ENCODE measurements at places on chromosomes 2 and 18. TPM values are rescaled to one million over a fixed set of nuclear protein-coding genes. Genes with fewer than 3 reads are reported as not detected.

DNA sequence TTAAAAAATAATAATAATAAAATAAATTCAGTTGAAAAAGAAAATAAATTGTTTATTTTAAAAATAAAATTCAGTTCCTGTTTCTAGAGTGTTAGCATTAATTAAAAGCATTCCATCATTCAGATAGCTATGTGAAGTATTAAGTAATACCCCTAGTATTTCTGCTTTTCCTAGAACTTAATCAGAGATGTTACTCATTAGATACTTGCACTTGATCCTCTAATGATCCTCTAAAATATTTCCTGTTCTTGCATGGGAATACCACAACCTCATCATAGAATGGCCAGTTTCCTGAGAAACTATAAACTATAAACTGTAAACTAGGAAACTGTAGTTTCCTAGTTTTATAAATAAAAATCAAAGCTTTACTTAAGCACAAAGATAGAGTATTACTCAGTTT, 11.1 kb upstream of the CNNM3 start:
- no peak overlapping the region for H3K4me3 ChIP-seq
- no peaks in the 10 kb centered on the region for H3K4me1 ChIP-seq
- no peaks in the 10 kb centered on the region for H3K27me3 ChIP-seq
- no peak for DNase-seq

FNDC4 gene
- total RNA-seq = 5.3 TPM

- no peak overlapping the region for H3K27ac ChIP-seq
- H3K36me3 ChIP-seq = no peaks in the 10 kb centered on the region
- no peaks in the 10 kb centered on the region for H3K27me3 ChIP-seq
- peaks cover 28% of the 10 kb centered on the region for H3K4me1 ChIP-seq
- DNase-seq = no peak
These were observed 177.8 kb upstream of the HAAO start for GRCh38 chr2:42970151-42970550.

GRCh38 chr18:66124394-66124793, 373.6 kb downstream of the CDH7 start:
- H3K27ac ChIP-seq = no peak overlapping the region
- H3K4me1 ChIP-seq = no peaks in the 10 kb centered on the region
- H3K27me3 ChIP-seq = no peaks in the 10 kb centered on the region
- no peak for DNase-seq
- H3K4me3 ChIP-seq = no peak overlapping the region

- H3K4me1 ChIP-seq = no peaks in the 10 kb centered on the region
- no peak overlapping the region for H3K27ac ChIP-seq
- H3K27me3 ChIP-seq = no peaks in the 10 kb centered on the region
These were observed 111.1 kb downstream of the PDCL3 start for GRCh38 chr2:100673691-100674485.

DNA sequence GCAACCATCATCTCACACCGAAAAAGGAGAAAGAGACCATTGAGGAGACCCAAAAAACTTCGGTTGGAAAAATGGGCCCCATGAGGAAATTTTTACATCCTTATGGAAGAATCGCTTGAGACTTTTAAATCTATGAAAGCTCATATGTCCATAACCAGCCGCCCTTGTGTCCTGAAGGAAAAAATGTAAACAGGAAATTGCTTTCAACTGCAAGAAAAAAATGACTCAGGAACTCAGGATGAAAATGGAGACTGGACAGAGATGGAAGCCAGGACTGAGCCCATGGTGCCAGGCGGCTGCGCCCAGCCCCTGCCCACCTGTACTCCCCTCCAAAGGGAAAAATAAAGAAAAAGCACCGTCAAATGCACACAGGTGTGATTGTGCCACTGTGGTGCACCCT, 81.5 kb upstream of the SLC66A3 start:
- no peaks in the 10 kb centered on the region for H3K27me3 ChIP-seq
- DNase-seq = no peak
- H3K4me1 ChIP-seq = peaks cover 13% of the 10 kb centered on the region
- no peak overlapping the region for H3K4me3 ChIP-seq
- H3K27ac ChIP-seq = no peak overlapping the region

SH3BP4 gene
- total RNA-seq = 135 TPM

GPR75 gene
- total RNA-seq = 1.8 TPM

LIMS2 gene
- total RNA-seq = 1.4 TPM

SEPTIN10 gene
- total RNA-seq = 119 TPM

TMEM169 gene
- 0.58 TPM for total RNA-seq

Measured in PC-9 (cell line).